ENCODE measurements at places on chromosomes 7 and 10.

GRCh38 chr7:157955348-157955999, 618.7 kb downstream of the DNAJB6 start:
- no peak for DNase-seq

- no peak for DNase-seq
Observed at GRCh38 chr7:101173752-101174244, 6.3 kb downstream of the NAT16 start.

DNA sequence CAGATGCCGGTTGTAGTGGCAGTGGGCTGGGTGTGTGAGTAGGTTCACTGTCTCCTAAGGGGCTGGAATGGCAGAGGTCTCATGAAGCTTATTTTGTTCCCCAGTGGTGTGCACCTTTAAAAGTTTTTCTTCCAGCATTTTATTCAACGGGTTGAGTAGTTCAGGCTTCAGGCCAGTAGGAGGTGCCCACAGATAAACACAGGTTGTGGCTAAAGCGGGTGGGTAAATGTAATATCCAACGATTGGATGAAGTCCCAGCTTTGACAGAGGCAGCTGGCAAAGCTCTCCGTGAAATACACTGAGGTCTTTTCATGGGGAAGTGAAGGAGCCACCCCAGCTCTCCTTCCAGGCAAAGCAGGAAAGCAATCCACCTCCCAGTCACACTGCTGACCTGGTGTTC, 339.8 kb upstream of the LRRTM3 start:
- DNase-seq, result no peak

GRCh38 chr10:34320265-34320664, 494.8 kb downstream of the PARD3 start:
- peak; percentile 91 for DNase-seq

GRCh38 chr7:149771720-149772240, 1.6 kb downstream of the ZNF467 start:
- DNase-seq, result peak; percentile 54

DNA sequence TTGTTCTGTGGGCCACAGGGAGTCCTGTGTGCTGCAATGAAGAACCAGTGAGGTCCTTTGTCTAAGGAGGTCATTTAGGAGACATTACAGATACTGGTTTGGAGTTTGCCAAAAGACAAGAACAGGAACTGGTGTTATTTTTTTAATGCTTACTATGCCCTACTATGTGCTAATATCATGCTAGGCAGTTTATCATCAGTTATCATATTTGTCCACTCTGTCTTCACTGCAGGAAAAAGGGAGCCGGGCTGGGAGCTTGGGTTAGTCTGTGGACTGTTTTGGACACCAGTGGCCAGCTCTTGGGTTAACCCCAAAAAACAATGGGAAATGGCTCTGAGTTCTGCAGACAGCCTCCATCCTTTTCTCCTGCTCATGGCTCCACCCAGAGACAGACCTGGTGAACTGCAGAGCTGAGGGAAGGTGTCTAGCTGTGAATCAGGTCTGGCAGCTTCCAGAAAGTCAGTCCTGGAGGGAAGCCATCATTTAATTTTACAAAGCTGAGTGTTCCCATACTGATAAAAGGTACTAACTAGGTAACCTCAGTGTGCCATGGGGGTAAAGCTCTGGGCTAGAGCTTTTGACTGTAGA, 101.2 kb upstream of the ZNF746 start:
- DNase-seq, result no peak

GRCh38 chr10:112919721-112920120, 30.3 kb upstream of the TCF7L2 start:
- DNase-seq, result no peak

DNA sequence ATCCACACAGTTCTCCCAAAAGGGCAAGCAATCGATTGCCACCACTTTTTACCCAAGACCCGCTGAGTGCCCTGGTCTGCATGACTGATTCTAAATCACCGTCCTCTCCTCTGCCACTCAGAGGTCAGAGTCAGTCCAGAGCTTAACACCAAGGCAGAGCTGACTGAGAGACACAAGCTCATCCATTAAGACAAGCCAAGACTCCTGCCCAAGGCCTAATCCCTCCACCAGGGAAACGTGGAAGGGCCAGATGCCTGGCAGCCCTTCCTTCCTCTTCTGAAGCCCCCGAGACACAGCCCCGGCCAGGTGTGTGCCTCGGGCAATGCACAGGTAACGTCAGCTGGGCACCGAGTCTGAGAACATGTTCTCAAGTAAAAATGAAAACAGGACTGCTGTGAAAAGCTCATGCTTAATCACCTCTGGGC, 51.7 kb downstream of the DIP2C start:
- DNase-seq, result no peak

DNA sequence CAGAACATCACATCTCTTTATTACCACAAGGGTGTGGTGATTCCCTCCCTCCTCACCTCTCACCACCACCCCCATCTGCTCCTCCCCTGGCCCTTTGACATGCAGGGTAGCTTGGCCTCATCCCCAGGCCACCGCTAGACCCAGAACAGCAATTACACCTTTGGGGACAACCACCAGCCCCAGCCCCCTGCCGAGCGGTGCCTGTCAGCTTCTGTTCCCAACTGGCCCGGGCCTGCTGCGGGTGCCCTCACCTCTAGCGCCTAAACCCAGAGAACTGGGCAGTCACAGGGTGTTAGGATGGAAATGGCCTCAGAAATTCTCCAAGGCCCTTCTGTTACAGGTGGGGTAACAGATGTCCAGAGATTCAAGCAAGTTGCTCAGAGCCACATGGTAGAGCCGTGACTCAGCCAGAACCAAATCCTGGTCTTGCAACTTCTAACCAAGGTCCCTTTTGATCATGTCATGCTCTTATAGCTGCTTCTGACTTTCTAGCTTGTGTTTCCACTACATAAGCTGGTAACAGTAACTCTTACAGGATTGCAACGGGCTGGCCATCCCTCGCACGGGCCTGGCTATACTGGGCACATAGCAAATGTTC, 78.0 kb downstream of the PRKAG2 start:
- no peak for DNase-seq

DNA sequence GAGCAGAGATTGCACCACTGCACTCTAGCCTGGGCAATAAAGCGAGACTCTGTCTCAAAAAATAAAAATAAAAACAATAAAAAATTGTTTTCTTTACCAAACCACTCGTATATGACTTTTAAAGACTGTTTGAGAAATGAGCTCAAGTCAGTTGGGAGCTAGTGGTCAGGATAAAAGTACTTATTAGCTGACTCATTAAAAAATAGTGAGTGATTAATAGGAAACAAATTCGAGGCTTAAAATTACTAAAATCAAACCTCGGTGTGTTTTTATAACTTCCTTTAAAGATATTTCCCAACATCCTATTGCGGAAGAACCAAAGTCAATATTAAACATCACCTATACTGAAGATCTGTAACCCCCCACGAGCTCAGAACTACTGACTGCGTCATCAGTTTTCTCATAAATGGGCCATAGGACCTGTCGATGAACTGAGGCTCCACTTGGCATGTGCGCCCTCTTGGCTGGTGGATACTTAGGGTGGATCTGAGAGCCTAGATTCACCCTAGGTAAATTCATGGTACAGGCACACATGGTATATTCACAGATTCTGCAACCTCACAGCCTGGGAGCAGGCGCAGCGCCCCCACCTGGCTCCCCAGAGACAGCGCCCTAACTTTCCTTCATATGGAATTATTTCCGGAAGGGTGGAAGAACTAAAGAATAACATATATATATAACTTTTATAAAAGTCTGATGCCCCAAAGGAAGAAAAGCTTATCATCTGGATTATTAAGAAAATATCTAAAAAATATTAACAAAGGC, 9.2 kb downstream of the MKI67 start:
- no peak for DNase-seq

Data from NCI-H1694 treated with DMSO at 0.1 percent for 48 hours (cell line).